K562 (cell line): ENCODE measurements at places on chromosomes 16 and 17. TPM values are rescaled to one million over a fixed set of nuclear protein-coding genes. Genes with fewer than 3 reads are reported as not detected.

DNA sequence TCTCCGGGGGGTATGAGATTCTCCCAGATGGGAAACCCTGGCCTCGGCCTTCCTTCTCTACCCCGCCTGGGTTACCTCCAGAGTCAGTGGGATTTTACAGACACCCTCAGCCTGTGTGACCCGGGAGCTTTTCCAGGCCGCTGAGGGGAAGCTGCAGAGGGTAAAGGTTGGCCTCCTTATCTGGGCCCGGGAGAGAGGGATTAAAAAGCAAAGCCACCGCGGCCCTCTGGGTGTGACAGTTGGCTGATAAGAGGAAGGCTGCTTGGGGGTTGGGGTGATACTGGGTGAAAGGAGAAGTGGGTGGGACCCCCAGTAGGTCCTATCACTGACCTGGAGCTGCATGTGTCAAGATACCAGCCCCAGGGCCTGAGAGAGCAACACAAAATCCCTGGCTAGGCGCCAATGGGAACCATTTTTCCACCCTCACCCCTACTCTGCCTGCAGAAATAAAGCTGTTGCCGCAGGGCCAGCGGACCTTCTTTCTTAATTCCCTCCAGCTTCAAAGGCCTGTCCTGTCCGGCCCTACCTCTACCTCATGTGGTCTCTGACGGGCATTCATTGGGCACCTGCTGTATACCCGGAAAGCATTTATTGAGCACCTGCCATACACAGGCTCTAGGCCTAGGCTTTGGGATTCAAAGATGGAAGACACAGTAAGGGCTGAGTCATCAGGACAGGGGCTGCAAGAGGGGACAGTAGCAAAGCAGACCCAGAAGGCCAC is 77.6 kb upstream of the GSE1 start:
- H3K4me1 ChIP-seq = peaks cover 71% of the 10 kb centered on the region
- peak; percentile 100 for DNase-seq
- H3K4me3 ChIP-seq = peak overlapping the region; percentile 4; the same call in 1 of the 2 replicates
- peaks cover 18% of the 10 kb centered on the region; the same call in 2 of the 3 replicates for H3K36me3 ChIP-seq
- H3K27ac ChIP-seq = peak overlapping the region; percentile 80
- H3K27me3 ChIP-seq = no peaks in the 10 kb centered on the region

DNA sequence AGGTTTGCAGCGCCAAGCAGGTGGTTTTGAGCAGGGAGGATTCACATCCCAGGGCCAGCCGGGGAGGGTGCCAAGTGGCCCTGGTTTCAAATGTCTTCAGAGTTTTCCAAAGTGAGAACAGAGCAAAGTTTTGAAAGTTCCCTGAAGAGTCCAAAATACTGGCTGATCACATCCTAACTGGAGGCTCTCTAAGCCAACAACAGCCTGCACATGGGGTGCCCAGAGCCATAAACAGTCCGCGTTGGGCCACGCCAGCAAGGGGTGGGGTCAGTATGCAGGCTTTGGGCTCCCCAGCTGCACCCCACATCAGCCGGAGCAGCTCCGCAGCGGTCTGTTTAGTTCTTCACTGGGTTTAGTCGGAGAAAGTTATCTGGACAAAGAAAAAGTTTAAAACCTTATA is 150.9 kb downstream of the C16orf95 start:
- H3K27ac ChIP-seq = no peak overlapping the region
- no peak for DNase-seq
- no peak overlapping the region for H3K4me3 ChIP-seq
- no peaks in the 10 kb centered on the region for H3K36me3 ChIP-seq

- no peaks in the 10 kb centered on the region for H3K4me1 ChIP-seq
- no peak for DNase-seq
- H3K27me3 ChIP-seq = no peaks in the 10 kb centered on the region
- H3K27ac ChIP-seq = no peak overlapping the region
- no peaks in the 10 kb centered on the region for H3K36me3 ChIP-seq
- no peak overlapping the region for H3K4me3 ChIP-seq
Measured at GRCh38 chr17:6108382-6108781, 38.2 kb downstream of the WSCD1 start.

The SHBG gene
- not detected in 2 replicates for polyA plus RNA-seq

The MPP3 gene
- polyA plus RNA-seq = 5.3 and 5.4 TPM in 2 replicates

The CLDN6 gene
- 0.20 and 0.32 TPM in 2 replicates for polyA plus RNA-seq

GRCh38 chr16:82814059-82814458 is 187.3 kb downstream of the CDH13 start:
- no peaks in the 10 kb centered on the region for H3K4me1 ChIP-seq
- DNase-seq = no peak
- H3K27me3 ChIP-seq = no peaks in the 10 kb centered on the region
- H3K4me3 ChIP-seq = no peak overlapping the region
- H3K36me3 ChIP-seq = no peaks in the 10 kb centered on the region

DNA sequence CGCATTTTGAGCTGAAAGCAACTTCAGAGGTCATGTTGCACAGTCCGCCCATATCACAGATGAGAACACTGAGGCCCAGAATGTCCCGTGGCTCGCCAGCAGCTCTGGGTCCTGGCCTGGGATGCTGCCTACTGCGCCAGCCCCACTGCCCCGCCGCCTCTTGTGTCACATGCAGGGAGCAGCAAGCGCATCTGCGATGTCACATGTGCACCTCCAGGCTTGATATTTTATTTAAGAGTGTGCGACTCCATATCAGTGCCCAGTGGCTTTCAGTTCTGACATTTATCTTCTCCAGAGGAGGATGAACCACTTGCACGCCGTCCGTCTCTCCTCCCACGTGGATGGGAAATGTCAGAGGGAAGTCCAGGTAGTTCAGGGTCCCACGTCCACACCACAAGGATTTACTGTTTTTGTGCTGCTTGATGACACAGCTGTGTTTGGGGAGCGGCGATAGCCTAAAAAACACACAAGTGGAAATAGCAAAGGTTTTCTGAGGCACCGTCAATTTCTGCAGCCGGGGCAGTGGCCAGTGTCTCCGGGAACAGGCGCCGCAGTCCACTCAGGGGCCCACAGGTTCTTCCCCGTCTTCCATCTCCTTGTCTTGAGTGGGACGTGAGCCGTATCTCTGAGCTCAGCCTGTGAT is 7.0 kb upstream of the RBFOX3 start:
- no peaks in the 10 kb centered on the region for H3K36me3 ChIP-seq
- no peak for DNase-seq
- peaks cover 4% of the 10 kb centered on the region; the same call in 1 of the 2 replicates for H3K4me1 ChIP-seq
- H3K4me3 ChIP-seq = no peak overlapping the region
- peaks cover 86% of the 10 kb centered on the region for H3K27me3 ChIP-seq

The NOTUM gene
- 13.4 and 14.0 TPM in 2 replicates for polyA plus RNA-seq

The SRL gene
- not detected in 2 replicates for polyA plus RNA-seq

DNA sequence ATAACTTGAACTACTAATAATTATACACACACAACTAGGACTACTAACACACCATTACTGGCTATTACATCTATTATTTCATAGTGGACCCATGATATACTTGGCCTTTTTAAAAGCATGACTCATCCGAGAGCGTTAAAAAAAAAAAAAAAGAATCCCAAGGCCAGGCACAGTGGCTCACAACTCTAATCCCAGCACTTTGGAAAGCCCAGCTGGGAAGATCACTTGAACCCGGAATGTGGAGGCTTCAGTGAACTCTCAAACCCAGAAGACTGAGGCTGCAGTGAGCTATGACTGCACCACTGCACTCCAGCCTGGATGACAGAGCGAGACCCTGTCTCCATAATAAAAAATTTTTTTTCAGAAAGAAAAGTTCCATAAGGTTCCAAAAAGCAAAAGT is 3.1 kb downstream of the GLG1 start:
- H3K36me3 ChIP-seq = no peaks in the 10 kb centered on the region
- no peak for DNase-seq
- no peaks in the 10 kb centered on the region for H3K27me3 ChIP-seq
- H3K4me3 ChIP-seq = peak overlapping the region; percentile 99; the same call in 1 of the 2 replicates

The KCNG4 gene
- not detected in 2 replicates for polyA plus RNA-seq

DNA sequence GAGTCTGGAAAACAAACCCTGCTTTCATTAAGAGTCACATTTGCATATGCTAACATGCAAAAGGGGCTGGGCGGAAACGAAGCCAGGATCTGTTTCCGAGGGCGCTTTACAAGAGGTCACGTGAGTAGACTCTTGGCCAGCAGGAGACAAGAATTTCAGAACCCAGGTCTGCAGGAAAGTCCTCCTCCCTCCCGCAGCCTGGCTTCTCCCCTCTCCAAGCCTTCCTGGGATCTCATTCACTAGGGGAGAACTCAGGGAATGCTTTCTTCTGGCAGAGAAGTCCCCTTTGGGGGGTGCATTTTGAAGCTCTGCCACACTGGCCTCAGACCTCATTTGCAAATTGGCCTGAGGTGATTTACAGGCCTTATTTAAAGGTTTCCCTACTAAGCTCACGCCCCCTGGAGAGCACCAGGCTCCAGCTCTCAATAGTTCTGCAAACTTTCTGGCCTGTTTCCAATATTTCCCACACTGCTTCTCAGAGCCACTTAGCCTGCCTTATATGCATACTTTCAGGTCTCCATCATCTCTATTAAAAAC is 57.2 kb upstream of the CACNG5 start:
- H3K4me3 ChIP-seq = no peak overlapping the region
- no peaks in the 10 kb centered on the region for H3K4me1 ChIP-seq
- H3K27me3 ChIP-seq = no peaks in the 10 kb centered on the region
- H3K36me3 ChIP-seq = peaks cover 24% of the 10 kb centered on the region; the same call in 1 of the 3 replicates
- no peak for DNase-seq
- no peak overlapping the region for H3K27ac ChIP-seq

- DNase-seq = no peak
- H3K27ac ChIP-seq = no peak overlapping the region
- no peak overlapping the region for H3K4me3 ChIP-seq
Measured at GRCh38 chr17:80424261-80424660, 9.3 kb downstream of the ENDOV start.
